ENCODE measurements at places on chromosomes 13 and 19.

DNA sequence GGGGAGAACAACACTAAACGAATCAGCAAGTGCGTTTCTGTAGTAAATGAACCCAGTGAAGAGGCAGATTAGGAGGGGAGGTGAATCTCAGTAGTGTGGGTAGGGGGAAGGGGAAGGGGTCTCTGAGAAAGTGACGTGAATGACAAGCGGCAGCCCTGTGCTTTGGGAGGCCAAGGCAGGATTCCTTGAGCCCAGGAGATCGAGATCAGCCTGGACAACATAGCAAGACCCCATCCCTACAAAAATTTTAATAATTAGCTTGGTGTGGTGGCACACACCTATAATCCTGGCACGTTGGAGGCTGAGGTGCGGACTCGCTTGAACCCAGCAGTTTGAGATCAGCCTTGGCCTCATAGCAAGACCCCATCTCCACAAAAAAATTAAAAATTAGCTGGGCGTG is 8.1 kb downstream of the PLK5 start:
- DNase-seq: no peak

DNA sequence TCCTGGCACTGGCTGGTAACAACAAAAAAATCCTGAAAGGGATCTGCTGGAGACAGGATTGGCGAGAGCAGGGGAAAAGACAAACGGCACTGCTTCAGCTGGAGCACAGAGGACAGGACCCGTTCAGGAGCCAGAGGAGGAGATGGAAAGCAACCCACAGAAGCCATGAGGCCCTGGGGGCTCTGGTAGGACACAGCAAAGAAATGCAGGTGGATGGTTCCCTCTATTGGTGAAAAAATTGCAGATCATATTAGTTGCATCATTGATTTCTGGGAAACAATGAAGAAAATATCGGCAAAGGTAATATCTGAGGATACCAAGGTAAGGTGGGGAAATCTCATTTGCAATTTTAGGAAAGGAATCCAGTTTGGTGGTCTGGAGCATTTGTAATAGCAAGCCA is 25.7 kb upstream of the TPP2 start:
- no peak for DNase-seq

DNA sequence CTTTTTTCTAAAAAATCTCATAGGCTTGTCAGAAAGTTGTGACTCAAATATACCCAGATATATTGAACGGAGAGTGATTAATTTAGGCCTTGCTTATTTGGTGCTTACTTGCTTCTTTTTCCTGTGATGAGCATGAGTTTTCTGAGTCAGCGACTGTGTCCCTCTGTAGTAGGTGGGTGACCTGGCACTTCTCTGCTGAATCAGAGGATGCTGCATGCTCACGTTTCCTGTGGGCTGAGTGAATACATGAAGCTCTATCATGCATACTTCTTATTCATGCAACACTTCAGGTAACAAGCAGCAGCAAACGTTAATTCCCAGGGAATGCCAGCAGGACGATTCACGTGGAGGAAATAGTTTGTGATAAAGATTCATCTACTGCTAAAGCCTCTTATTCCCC is 245.0 kb downstream of the KLF5 start:
- peak; percentile 2 for DNase-seq

GRCh38 chr13:111908361-111908760 is 158.6 kb upstream of the SOX1 start:
- DNase-seq: no peak

- DNase-seq: no peak
Measured at GRCh38 chr13:79108914-79109643, 297.0 kb downstream of the RBM26 start.
